ENCODE measurements at places on chromosomes 11 and 22.

- DNase-seq = no peak
These were observed 45.5 kb downstream of the ENDOD1 start for GRCh38 chr11:95135155-95135554.

GRCh38 chr11:92826136-92826535 lies 143.3 kb upstream of the MTNR1B start:
- DNase-seq = no peak

DNA sequence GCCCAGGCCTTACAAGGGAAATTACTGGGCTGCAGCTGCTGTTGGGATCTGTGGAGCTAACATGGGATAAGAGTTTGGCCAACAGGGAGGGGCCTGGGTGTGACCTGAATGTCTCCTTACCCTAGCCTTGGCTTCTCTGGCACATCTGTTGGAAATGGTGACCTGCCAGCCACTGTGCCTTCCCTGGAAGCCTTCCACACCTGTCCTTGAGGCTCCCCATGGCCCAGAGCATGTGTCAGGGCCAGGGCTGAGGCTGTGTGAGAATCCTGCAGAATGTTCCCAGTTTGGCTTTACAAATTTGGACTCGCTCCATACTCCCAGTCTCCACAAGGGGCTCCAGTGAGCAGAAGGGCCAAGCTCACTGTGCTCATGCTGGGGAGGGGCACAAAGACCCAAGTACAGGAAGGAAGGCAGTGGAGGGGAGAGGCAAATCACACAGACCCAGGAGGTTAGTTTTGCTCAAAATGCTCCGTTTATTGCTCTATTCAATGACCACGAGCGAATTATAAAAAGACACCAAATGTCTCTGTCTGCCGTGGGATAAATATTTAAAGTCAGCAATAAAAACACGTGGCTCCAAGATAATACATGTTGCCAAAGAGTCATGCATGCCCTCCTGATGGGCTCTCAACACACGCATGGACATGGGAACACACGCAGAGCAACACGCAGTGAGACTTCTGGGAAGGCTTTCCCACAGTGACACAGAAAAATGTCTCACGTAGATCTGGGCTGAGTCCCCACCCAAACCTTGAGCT lies 1.7 kb upstream of the IGSF22 start:
- DNase-seq = no peak

- no peak for DNase-seq
These were observed 45.7 kb downstream of the NAT10 start for GRCh38 chr11:34151166-34151565.

DNA sequence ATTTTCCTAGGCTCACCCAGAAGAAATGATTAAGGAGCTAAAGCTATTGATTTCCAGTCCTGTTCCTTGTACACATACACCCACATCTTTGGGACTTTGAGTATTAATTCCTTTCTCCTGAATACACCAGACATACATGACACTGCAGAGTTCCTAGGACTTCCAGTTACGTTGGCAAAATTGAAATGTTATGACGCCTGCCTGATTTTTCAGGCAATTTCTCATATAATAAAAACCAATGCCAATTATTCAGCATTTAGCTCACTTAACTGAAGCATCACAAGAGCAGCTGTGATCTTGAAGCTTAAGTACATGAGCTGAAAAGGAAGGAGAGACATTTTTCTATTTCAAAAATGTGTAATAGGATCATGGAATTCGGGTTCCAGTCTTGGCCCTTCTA lies 4.5 kb downstream of the CLMP start:
- no peak for DNase-seq

DNA sequence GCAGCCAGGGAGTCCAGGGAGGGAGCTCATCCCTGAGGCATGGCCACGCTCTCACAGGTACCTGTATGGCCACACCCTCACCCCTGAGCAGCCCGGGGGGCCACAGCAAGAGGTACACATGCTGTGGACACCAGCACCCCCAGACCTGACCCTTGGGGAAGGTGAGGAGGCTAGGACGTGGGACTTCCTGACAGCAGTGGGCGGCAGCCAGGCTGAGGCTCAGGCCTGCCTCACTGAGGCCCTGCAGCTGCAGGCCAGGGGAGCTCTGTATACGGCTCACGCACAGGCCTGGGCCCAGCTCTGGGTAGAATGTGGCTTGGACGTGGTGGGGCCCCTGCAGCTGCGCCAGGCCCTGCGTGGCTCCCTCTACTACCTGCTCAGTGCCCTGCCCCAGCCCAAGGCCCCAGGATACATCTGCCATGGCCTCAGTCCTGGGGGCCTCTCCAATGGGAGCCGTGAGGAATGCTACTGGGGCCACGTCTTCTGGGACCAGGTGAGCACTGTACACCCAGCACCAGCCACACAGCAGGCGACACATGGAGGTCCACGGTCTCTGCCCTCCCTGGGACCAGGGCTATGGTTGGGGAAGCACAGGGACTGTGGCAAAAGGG lies 1.8 kb downstream of the PGGHG start:
- DNase-seq = no peak

- DNase-seq = no peak
These were observed 84.6 kb upstream of the ANO3 start for GRCh38 chr11:26247340-26247739.

DNA sequence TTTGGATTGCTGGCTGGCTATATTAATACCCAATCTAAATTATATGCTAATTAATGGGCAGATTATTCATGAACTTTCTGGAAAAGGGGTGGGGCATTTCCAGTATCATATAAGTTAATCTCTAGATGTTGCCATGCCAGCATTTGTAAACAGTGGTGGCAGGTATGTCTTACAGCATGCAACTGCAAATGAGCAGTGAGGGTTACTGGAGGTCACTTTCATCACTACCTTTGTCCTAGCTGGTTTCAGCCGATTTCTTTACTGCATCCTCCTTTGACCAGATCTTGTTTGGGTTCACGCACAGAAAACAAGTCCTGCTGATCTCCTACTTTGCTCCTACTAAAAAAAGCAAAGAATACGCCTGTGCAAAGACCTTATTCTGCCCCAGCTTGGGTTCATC lies 89.1 kb upstream of the USP47 start:
- DNase-seq = no peak

GRCh38 chr11:131802440-131803115 lies 432.2 kb downstream of the NTM start:
- DNase-seq = no peak

DNA sequence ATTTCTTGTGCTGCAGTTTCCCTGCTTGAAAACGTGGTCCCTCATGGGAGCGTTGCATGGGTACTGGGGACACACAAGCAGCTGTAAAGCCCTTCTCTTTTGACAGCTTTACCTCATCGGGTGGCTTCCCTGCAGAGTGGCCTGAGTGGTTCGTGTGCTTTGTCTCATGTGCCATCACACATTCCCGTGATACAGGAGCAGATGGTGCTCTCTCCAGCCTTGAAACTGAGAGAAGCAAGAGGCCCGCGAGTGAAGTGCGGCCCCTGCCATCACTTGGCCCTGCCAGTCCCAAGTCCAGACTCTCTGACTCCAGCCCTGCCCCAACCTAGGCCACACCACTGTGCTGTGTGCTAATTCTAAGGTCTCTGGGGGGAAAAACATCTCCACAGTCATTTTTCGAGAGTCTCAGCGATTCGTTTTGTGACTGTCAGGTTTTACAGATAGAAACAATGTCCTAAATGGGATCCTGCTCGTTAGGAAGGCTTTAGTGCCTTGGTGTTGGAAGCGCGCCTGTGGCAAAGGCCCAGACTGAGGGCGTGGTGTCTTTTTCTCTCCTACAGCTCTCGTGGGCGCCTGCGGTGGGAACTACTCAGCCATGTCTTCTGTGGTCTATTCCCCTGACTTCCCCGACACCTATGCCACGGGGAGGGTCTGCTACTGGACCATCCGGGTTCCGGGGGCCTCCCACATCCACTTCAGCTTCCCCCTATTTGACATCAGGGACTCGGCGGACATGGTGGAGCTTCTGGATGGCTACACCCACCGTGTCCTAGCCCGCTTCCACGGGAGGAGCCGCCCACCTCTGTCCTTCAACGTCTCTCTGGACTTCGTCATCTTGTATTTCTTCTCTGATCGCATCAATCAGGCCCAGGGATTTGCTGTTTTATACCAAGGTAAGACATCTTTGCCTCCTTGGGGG lies 64.2 kb downstream of the KREMEN1 start:
- no peak for DNase-seq

DNA sequence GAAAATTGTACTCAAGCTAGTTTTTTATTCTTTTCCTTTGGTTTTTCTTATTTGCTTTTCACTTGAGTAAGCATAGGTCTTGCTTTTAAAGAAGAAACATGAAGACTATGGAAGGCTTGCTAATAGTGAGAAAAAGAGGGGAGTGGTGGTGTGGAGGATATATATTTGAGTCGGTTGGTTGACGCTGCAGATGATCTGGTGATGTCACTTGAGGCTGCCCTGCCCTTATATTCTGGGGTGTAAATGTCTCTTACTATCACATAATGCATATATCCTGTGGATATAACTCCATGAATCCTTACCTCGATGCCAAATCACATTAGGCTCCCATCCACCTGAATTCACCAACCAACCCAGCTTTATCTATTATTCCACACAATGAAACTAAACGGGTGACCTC lies 2.9 kb downstream of the GRIA4 start:
- DNase-seq = no peak

GRCh38 chr22:22880645-22881044 lies 7.0 kb upstream of the IGLL5 start:
- DNase-seq = no peak

GRCh38 chr11:130582981-130583380 lies 134.5 kb downstream of the ADAMTS15 start:
- DNase-seq = no peak

GRCh38 chr22:32723643-32724042 lies 77.9 kb upstream of the TIMP3 start:
- DNase-seq = no peak

GRCh38 chr11:129317571-129317970 lies 58.1 kb upstream of the BARX2 start:
- DNase-seq = no peak

- DNase-seq = no peak
These were observed 301.2 kb downstream of the TBC1D22A start for GRCh38 chr22:47063606-47064005.

- DNase-seq = no peak
These were observed 156.0 kb downstream of the MPPED1 start for GRCh38 chr22:43567691-43568324.

GRCh38 chr11:113256431-113257202 lies 57.8 kb upstream of the TTC12 start:
- no peak for DNase-seq

DNA sequence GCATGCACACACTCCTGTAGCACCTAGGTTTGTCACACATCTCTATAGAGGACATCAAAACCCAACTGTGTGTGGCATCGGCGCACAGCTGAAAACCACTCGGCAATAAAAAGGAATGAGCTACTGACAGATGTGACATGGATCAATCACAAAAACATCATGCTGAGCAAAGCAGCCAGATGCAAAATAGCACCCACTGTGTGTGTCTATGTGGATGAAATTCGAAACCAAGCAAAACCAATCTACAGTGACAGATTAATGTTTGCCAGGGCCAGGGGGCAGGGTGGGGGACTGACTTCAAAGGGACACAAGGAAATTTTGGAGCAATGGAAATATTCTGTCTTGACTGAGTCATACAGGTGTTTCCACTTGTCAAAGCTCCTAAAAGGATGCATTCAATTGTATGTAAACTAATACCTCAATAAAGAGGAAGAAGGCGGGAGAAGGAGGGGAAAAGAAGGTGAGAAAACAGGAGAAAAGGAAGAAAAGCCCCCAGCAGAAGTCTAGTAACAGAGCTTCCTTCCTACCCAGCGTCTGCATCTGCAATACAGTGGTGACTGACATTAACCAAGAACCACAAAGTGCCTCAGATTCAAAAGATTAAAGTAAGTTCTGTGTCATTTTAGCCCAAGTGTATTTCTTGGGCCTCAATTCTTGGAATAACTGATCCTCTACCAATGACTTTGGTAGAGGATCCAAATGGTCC lies 49.8 kb downstream of the PACSIN2 start:
- no peak for DNase-seq

DNA sequence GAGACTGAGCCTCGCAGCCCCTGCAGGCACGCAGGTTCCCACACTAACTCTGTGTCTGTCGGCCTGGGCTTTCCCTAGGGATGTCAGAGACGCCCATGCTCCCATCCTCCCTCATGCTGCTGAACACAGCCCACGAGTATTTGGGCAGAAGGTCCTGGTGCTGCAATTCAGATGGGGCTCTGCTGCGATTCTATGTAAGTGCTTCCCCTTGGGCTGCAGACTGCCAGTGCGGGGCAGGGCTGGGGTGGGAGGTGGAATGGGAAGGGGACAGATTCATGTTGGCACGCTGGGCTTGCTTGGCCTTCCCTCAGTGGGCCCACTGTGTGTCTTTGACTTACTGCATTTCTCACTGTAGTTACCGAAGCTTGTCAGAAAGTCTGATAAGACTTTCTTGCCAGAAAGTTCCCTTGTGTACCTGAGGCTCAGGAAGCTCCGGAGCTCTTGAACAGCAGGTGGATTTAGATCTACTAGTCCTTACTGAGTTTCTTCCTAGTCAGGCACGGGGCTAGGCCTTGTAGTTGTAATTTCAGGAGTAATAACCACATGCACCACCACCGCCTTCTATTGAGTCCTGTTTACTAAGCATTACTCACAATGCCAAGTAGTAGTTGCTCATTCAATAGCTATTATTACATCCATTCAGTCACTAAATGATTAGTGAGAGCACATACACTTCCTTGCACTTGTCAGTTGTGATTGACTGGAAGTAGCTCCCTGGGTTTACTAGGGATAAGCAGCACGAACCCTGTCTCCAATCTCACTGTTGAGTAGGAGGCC lies 65.2 kb downstream of the CABIN1 start:
- no peak for DNase-seq

DNA sequence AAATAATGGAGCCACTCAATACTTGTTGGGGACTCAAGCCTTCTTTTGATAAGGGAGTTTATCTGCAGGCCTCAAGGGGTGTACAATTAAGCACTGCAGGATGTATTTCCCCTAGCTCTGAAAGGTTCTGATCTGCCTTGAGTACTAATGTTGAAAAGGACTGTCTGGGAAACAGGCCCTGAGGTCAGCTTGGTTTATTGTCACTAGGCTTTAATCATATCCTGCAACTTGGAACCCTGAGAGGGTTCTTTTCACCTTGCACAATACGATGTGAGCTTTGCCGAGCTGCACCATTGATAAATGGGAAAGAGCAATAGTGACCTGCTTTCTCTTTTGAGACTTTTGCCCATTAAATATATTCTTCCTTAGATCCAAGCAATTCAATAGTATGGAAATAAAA lies 31.6 kb upstream of the HORMAD2 start:
- no peak for DNase-seq

- no peak for DNase-seq
These were observed 181.8 kb downstream of the UVRAG start for GRCh38 chr11:75996523-75997442.

GRCh38 chr11:119025099-119025473 lies 5.6 kb downstream of the SLC37A4 start:
- no peak for DNase-seq

GRCh38 chr11:86919557-86920210 lies 35.5 kb downstream of the FZD4 start:
- DNase-seq = no peak

DNA sequence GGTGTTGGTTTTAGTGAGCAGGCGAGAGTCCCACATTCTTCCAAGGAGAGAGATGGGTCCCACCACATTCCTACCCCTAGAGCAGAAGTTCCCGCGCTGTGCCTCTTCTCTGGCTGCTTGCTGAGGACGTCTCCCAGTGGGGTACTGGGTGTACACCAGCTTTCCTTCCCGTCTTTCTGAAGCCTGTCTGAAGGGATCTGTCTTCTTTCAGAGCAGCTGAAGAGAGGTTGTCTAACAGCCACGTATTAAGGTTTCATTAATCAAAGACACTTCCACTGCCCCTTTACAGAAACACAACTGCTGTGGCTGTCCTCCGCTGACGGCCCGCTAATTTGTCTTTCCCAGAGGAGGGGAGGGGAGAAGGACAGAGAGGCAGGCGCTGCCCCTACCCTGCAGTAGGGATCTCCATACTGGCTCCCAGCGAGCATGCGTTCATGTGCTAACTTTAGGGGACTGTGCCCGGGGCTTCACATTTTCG lies 56.0 kb downstream of the ZBTB16 start:
- no peak for DNase-seq
